Endothelial cell (in vitro differentiated cells): ENCODE measurements at places on chromosomes 6 and 20.

GRCh38 chr6:100712997-100713396 is 168.1 kb downstream of the ASCC3 start:
- H3K27me3 ChIP-seq, result no peaks in the 10 kb centered on the region
- H3K4me3 ChIP-seq, result no peak overlapping the region
- H3K36me3 ChIP-seq, result no peaks in the 10 kb centered on the region

GRCh38 chr20:623021-623420 is 12.9 kb upstream of the TCF15 start:
- no peak for DNase-seq
- peaks cover 7% of the 10 kb centered on the region for H3K27me3 ChIP-seq
- H3K4me3 ChIP-seq, result no peak overlapping the region
- no peak overlapping the region for H3K27ac ChIP-seq
- H3K36me3 ChIP-seq, result peaks cover 3% of the 10 kb centered on the region

DNA sequence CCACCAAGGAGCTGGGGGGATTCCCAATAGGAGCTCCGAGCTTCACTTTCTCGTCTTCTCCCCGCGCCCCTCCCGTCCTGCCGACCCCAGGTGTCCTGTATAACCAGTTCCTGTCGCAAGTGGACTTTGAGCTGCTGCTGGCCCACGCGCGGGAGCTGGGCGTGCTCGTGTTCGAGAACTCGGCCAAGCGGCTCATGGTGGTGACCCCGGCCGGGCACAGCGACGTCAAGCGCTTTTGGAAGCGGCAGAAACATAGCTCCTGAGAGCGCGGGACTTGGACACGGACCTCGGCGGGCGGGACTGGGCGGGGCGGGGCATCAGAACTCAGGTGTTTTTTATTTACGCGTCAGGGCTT is 340 bp upstream of the VARS2 start:
- no peak overlapping the region for H3K4me3 ChIP-seq
- DNase-seq, result no peak
- H3K27me3 ChIP-seq, result peaks cover 3% of the 10 kb centered on the region

- DNase-seq, result no peak
- peaks cover 3% of the 10 kb centered on the region for H3K27me3 ChIP-seq
- peaks cover 29% of the 10 kb centered on the region for H3K4me1 ChIP-seq
- H3K4me3 ChIP-seq, result no peak overlapping the region
- H3K27ac ChIP-seq, result no peak overlapping the region
These were observed 99.0 kb upstream of the AKAP12 start for GRCh38 chr6:151140767-151141166.

GRCh38 chr6:111566873-111567517 is 38.7 kb downstream of the TRAF3IP2 start:
- peak; percentile 61 for DNase-seq
- H3K36me3 ChIP-seq, result peaks cover 52% of the 10 kb centered on the region
- peak overlapping the region; percentile 99 for H3K27ac ChIP-seq

DNA sequence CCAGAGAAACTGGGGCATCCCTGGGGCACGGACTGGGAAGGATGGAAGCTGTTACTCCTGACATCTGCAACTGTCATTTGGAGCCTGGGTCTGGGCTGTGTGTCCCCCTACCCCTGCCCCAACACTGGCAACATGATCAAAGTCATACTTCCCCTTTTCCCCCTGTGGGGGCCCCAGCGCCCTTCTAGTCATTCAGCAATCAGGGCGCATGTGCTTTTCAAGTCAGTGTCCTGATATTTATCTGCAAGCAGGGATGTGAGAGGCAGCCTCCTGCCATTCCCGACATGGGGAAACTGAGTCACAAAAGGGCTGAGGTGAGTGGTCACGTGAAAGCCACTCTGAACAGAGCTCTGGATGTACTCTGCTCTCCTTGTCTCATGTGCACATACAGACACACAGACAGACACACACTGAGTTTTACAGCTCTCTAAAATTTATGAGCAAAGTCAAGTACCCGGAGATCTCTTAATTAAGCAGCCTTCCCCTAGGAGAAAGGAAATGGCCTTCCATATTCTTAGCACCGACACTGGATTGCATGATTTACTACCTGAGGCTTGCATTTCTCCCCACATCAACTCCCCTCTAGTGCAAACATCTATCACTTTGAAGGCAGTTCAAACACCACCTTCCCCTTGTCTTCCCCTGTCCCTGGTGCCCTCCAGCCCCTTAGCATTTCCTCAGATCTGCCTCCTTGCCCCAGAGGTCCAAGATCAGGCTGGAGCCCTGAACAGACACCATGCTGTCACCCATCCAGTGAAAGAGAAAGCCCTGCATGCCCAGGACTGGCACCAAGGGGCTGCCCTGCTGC is 170.7 kb downstream of the CDC5L start:
- no peak for DNase-seq
- H3K4me1 ChIP-seq, result peaks cover 16% of the 10 kb centered on the region
- H3K4me3 ChIP-seq, result no peak overlapping the region

- no peaks in the 10 kb centered on the region for H3K4me1 ChIP-seq
- H3K36me3 ChIP-seq, result no peaks in the 10 kb centered on the region
- no peak overlapping the region for H3K27ac ChIP-seq
- H3K4me3 ChIP-seq, result no peak overlapping the region
- H3K27me3 ChIP-seq, result peaks cover 3% of the 10 kb centered on the region
- DNase-seq, result no peak
These were observed 61.2 kb downstream of the STK35 start for GRCh38 chr20:2162823-2163166.

GRCh38 chr6:13302751-13303667 is 25.3 kb downstream of the TBC1D7 start:
- peaks cover 56% of the 10 kb centered on the region for H3K36me3 ChIP-seq
- H3K27ac ChIP-seq, result peak overlapping the region; percentile 15
- H3K4me3 ChIP-seq, result peak overlapping the region; percentile 27
- DNase-seq, result no peak

- H3K4me1 ChIP-seq, result peaks cover 25% of the 10 kb centered on the region
- DNase-seq, result peak; percentile 33
- H3K4me3 ChIP-seq, result peak overlapping the region; percentile 97
- peak overlapping the region; percentile 91 for H3K27ac ChIP-seq
- peaks cover 5% of the 10 kb centered on the region for H3K36me3 ChIP-seq
These were observed 1.3 kb downstream of the TAPBP start for GRCh38 chr6:33312361-33313104.

DNA sequence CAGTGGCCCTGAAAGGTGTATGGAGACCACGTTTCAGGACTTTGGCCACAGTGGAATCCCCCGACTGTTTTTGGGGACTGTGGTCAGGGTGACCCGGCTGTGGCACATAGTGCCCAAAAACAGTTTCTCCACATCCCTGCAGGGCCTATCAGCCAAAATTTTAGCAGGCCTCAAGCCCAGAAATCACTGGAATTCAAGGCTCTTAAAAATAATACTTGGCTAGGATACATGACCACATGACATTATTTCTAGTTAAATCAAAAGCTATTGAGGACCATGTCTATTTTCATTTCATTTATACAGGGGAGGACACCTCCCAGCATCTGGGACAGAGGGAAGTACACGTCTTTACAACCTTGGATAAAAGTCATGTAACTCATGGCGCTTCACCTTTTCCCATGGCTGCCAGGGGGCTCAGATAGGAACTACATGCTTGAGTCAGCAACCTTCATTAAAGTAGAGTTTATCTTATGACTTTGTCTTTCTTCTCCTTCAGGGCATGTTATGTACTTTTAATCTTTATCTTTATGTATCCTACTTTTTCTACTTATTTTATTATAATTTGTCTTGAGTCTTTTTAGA is 70.8 kb upstream of the CD93 start:
- H3K36me3 ChIP-seq, result peaks cover 2% of the 10 kb centered on the region
- DNase-seq, result no peak
- H3K27me3 ChIP-seq, result peaks cover 1% of the 10 kb centered on the region
- H3K4me1 ChIP-seq, result peaks cover 46% of the 10 kb centered on the region
- H3K4me3 ChIP-seq, result no peak overlapping the region

DNA sequence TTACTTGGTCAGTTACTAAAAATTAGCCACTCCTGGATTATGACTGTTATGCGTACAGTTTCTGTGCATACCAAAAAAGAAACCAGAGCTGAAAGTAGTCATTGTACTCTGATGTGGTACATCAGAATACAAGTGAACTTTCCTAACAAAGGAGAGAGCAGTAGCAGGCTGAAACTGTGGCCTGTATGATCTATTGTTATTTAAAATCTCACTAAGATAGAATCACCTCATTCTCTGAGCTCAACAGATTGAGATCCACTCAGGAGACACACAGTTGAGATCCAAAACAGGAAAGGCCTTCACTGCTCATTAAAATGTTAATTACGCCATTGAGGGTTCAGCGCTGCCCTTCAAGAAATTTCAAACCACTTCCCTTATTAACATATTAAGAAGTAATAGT is 576.4 kb downstream of the LMBRD1 start:
- H3K4me3 ChIP-seq, result no peak overlapping the region
- no peaks in the 10 kb centered on the region for H3K36me3 ChIP-seq
- H3K27me3 ChIP-seq, result no peaks in the 10 kb centered on the region
- DNase-seq, result no peak
- H3K4me1 ChIP-seq, result no peaks in the 10 kb centered on the region
- no peak overlapping the region for H3K27ac ChIP-seq

DNA sequence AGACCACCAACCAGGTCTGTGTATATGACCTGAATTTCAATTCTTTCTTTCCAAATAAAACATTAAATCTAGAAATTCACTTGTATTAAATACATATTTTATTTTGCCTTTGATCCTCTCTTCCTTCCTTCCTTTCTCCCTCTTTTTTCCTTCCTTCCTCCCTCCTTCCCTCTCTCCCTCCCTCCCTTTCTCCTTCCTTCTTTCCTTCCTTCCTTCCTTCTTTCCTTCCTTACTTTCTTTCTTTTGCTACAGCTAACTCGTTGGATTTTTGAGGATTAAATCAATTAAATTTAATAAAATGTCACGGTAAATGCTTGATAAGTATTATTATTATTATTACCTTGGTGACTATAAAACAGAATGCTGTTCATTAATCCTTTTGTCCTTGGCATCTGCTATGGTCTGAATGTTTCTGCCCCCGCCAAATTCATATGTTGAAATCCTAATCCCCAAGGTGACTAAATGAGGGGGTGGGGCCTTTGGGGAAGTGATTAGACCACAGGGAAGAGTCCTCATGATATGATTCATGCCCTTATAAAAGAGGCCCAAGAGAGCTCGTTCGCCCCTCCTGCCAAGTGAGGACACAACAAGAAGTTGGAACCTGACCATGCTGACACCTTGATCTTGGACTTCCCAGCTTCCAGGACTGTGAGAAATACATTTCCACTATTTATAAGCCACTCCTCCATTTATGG is 67.6 kb upstream of the BTBD3 start:
- no peaks in the 10 kb centered on the region for H3K27me3 ChIP-seq
- H3K36me3 ChIP-seq, result no peaks in the 10 kb centered on the region
- H3K4me3 ChIP-seq, result no peak overlapping the region
- no peak overlapping the region for H3K27ac ChIP-seq

DNA sequence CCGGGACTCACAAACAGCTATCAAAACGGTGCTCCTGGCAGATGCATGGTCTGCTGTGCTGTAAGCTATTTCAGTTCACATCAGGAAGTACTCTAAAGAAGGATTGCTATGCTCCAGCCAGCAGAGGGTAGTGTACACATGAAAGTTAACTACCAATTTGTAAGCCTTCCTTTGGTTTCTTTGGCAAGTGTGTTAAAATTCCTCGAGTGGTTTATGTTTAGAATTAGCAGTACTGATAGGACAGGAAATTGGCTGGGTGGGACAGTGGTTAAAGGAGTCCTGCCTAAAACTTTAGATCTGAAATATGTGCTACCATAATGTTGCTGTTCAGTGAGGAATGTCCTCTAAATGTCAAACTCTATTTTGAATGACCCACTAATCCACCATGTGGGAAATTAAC is 47.4 kb downstream of the TRMT11 start:
- H3K4me3 ChIP-seq, result no peak overlapping the region
- peaks cover 3% of the 10 kb centered on the region for H3K27me3 ChIP-seq
- no peaks in the 10 kb centered on the region for H3K36me3 ChIP-seq
- peaks cover 34% of the 10 kb centered on the region for H3K4me1 ChIP-seq
- peak; percentile 10 for DNase-seq

GRCh38 chr6:25377664-25378063 is 98.5 kb downstream of the CARMIL1 start:
- peaks cover 10% of the 10 kb centered on the region for H3K4me1 ChIP-seq
- H3K4me3 ChIP-seq, result no peak overlapping the region
- H3K27me3 ChIP-seq, result no peaks in the 10 kb centered on the region

GRCh38 chr20:58784321-58785074 is 66.2 kb downstream of the GNAS-AS1 start:
- DNase-seq, result no peak
- no peak overlapping the region for H3K4me3 ChIP-seq
- H3K36me3 ChIP-seq, result no peaks in the 10 kb centered on the region
- H3K27me3 ChIP-seq, result no peaks in the 10 kb centered on the region
- no peak overlapping the region for H3K27ac ChIP-seq

GRCh38 chr6:91435630-91436029 is 848.8 kb upstream of the MAP3K7 start:
- H3K27me3 ChIP-seq, result no peaks in the 10 kb centered on the region
- no peak for DNase-seq
- H3K4me1 ChIP-seq, result no peaks in the 10 kb centered on the region

DNA sequence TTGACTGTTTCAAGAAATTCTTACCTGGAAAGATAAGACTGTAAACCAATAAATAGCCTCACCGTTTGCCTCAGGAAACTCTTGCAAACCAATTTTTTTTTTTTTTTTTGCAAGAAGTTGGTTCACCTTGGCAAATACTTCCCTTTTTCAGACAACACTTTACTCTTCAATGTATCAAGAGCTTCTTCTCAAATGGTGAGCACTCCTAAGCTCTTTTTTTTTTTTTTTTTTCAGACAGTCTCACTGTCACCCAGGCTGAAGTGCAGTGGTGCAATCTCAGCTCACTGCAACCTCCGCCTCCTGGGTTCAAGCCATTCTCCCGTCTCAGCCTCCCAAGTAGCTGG is 22.7 kb upstream of the SNTA1 start:
- DNase-seq, result no peak
- no peak overlapping the region for H3K27ac ChIP-seq
- H3K27me3 ChIP-seq, result no peaks in the 10 kb centered on the region
- no peaks in the 10 kb centered on the region for H3K36me3 ChIP-seq
- peaks cover 5% of the 10 kb centered on the region for H3K4me1 ChIP-seq

- no peaks in the 10 kb centered on the region for H3K27me3 ChIP-seq
- peak within 1 kb of the TSS; percentile 97 for H3K4me3 ChIP-seq
These were observed at the start of gene RAB23 for GRCh38 chr6:57221936-57222742. Gene RAB23 (minus strand): TSS chr6:57222307. CDS start chr6:57210380, 11,927 bp downstream.

- no peaks in the 10 kb centered on the region for H3K36me3 ChIP-seq
- no peak for DNase-seq
- H3K4me3 ChIP-seq, result no peak overlapping the region
- no peaks in the 10 kb centered on the region for H3K4me1 ChIP-seq
- no peak overlapping the region for H3K27ac ChIP-seq
- no peaks in the 10 kb centered on the region for H3K27me3 ChIP-seq
These were observed 167.1 kb downstream of the LAMA2 start for GRCh38 chr6:129050086-129050485.
